ENCODE measurements at places on chromosomes 13 and 19.

- DNase-seq = no peak
Measured at GRCh38 chr19:2608602-2608922, 93.9 kb downstream of the GNG7 start.

DNA sequence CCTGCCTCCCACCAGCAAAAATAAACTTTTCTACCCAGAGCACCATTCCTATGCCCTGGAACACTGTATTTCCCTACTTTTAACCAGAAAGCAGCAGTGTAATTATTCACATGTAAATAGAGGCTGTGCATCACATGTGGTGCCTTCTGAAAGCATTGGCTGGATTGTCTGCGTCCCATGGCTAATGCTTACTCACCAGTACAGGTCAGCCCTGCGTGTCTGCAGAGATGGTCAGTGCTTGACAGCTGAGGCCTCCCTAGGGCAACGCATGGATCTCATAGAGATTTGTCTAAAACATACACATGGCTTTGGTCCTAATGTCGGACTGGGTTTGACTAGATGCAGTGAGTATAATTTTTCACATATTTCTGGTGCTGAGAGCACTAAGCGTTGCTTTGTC is 64.2 kb downstream of the DPY19L3 start:
- no peak for DNase-seq

DNA sequence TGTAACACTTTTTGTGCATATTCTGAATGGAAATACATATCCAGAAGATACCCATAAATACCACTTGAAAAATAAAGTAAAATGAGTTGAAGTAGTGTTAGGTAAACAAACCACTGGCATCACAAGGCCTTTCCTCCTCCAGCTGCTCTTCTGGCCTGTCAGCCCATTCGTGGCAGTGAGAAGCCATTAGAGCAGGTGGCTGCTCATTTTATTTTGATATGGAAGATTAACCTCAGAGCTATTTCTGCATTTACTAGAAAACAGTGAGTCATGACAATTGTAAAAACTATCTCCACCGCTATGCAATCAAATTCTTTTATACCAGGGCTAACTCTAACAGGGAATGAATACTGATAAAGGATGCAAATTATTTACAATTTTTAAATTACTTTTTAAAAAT is 2898.1 kb downstream of the PCDH9 start:
- DNase-seq = no peak

DNA sequence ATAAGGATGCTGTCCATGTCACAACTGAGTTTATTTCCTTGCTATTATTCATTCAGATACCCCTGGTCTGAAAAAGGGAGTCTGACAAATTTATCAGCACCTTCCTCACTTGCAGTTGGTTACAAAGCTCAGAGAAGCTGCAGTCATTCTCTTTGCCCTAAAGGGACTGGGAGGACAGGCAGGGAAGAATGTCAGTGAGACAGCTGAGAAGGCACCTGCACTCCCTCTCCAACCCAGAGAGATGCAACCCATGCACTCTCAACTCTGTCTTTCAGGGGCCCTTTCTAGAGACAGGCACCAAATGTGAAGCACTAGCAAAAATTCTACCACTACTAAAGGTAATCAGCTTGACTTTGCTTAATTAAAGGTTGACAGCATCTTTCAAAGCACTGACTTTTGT is 83.3 kb downstream of the CRYL1 start:
- DNase-seq = no peak

GRCh38 chr13:50513300-50513877 is 330.1 kb downstream of the DLEU7 start:
- no peak for DNase-seq

DNA sequence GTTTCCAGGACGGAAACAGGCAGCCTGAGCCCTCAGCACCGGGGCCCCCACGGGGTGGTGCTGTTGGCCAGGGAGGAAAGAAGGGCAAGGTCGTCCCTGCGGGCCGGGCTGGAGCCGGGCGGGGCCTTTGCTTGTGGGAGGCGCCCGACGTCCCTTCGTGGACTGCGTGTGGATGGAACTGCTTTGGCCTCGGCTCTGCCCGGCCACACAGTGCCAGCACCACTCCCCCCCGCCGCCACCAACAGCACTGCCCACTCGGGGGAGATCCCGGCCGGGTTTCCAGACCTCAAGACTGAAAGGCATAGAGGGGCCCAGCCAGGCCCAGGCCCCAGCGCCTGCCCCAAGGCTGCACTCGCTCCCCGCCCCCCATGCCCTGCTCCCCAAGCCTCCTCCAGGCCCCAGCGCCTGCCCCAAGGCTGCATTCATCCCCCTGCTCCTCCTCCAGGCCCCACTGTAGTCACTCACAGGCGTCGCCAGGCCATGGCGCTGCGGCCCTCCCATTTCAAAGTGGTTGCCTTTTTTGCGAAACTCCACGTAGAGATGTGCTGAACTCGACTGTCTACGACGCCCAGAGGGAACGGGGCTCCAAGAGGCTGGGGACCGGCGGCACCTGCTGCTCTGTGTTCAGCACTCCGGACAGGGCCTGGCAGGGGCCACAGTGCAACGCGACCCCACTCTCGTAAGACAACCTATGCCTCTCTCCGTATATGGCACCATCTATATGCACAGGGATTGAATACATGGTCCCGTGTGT is 22.5 kb downstream of the C13orf46 start:
- no peak for DNase-seq

DNA sequence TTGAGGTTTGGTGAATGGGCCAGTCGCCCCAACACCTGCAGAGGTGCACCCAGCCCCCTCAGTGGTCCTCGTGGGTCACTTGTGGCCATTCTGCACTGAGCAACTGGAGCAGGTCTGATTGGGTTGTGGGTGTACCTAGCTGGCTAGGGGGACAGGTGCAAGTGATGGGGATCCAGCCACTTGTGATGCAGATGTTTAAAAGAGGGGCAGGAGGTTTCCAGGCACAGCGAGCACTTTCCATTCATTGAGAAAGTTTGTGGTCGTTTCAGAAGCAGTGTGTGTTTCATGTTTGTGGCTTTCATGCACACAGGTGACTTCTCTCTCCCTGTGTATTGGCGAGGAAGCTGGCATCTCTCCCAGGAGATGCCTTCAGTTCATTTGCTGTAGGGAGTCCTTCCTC is 34.7 kb downstream of the TSSK6 start:
- no peak for DNase-seq

DNA sequence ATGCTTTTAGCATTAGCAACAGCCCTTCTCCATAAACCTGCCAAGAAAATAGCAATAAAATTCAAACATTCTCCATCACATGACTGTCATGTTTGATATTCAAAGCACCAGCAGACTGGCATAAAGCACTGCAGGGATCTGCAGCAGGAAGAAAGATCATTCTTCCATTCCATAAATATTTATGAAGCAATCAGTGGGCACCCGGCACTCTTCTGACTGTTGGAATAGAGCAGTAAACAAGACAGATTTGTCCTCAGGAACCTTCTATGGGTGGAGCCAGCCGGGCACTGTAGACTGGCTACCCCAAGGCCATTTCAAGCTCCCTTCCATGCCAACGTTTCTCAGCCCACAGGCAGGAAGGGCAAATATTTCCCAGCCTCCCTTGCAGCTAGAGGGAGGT is 25.5 kb downstream of the PLA2G4C start:
- DNase-seq = no peak

DNA sequence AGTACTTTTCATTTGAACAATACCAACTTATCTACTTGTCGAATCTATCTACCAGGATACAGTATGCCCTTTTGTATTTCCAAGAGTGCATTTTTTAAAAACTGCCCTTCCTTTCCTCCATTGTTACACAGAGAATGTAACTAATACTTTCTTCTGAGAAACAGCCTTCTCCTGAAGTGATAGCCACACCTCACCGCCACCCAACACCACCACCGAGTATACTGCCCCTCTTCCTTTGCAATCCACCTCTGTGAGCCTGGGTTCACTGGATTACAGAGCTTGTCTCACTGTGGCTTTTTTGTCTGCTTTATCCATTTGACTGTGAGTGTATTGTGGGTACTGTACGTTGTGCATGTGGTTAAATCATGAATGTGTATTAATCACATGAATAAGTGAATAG is 305.4 kb downstream of the KLF12 start:
- DNase-seq = no peak

- no peak for DNase-seq
Measured at GRCh38 chr13:32938907-32939306, 77.3 kb upstream of the KL start.
